ENCODE measurements at places on chromosomes 6 and 20. TPM values are rescaled to one million over a fixed set of nuclear protein-coding genes. Genes with fewer than 3 reads are reported as not detected.
A peak's percentile ranks its signal among the peaks of the same experiment; 100 is the strongest.

DNA sequence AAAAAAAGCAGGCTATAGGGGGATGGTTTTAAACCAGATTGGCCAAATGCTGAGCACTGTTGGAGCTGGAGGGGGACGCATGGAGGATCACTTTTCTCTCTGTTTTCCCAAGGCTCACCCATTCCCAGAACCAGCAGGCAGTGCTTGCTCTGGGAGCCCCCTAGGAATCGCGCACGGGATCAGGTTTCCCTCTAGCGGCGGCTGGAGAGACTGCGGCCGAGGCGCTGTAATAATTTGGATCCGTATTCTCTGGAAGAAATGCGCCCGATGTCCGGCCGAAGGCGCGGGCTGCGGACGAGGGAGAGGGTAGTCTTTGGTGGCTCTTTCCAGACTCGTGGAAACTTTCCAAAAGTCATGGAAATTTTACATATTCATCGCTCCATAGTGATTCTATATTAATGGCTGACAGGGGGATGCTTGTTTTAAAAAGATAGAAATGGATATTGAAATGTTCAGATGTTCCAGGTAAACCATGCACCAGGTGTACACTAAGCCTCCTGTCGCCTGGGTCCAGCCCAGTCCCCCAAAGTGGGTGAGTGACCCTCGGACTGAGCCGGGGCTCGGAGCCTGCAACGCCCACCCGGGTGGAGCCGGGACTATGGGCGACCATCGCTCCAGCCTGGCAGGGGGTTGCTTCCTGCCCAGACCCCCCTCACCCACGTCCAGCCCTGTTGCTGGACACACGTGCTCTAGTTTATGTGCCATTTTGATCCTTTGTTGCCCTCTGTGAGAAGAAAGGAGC lies 78.7 kb upstream of the PHACTR3 start:
- no peak for DNase-seq
- H3K4me3 ChIP-seq, result no peak overlapping the region
- H3K4me1 ChIP-seq, result peaks cover 2% of the 10 kb centered on the region
- H3K27ac ChIP-seq, result no peak overlapping the region
- H3K27me3 ChIP-seq, result peaks cover 34% of the 10 kb centered on the region

DNA sequence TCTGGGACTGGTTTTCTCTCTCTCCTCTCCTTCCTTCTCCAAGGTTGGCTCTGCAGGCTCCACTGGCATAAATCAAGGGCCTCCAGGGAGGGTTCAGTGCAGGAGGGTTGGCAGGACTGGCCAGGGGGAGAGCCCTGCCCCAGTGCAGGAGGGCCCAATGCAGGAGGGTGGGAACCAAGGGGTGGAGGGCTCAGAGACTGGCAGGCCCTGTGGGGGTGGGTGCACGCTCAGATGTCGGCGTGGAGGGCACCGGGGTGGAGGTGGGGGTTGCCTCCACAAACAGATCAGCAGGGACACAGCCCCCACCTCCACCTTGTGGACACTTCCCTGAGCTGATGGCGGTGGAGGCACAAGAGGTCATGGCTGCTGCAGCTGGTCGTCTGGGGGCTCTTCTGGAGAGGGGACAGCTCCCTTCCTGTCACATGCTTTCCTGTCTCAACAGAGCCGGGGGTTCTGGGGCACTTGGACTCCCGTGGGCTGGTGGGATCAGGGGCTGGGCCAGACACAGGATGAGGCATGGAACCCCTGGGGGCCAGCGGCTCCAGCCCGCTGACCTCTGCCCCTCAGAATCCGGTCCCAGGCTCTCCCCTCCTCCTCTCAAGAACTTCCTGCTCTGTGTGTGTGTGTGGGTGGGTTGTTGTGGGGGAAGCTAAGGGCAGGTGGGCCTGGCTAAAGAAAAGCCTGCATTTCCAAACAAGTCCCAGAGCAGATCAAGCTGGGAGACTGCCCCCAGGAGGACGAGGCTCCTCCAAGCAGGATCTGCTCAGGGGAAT lies 2.7 kb upstream of the ABHD16B start:
- H3K27ac ChIP-seq, result no peak overlapping the region
- peaks cover 12% of the 10 kb centered on the region for H3K4me1 ChIP-seq
- no peaks in the 10 kb centered on the region for H3K27me3 ChIP-seq

DNA sequence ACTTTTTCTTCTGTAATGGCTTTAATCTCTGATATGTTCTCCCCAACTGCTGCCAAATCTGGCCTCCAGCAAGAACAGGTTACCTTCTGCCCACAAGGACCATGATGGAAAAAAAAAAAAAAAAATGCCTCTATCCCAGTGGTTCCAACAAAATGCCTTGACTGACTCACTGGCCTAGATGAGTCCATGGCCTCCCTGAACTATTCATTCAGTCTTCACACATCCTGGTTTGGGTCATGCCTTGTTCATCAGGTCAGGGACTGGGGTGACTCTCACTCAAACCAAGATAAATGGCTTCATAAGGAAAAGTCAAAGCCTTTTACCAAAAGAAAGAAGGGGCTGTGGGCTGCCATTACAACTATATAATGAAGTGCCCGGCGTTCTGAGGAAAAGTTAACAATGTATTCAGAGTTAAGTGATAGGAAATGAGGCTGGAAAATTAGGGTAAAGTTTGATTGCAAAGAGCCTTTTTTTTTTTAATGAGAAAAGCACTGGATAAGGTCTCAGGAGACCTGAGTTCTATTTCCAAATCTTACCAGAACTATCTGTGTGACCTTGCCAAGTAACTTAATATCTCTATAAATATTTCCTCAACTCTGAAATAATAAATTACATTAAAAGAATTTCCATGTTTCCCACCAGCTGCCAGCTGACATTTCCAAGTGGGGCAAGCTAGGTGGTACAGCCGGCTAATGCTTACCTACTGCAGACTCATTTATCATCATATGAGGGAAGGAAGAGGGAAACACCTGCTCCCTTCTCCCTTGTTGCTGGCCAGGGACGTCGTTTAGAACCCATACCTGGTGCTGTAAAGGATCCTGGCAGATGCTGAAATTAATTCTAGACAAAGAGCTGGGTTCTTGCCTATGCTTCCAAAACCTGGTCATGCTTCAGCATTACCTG lies 380.0 kb upstream of the MARCKS start:
- no peaks in the 10 kb centered on the region for H3K27me3 ChIP-seq
- no peak overlapping the region for H3K27ac ChIP-seq
- no peaks in the 10 kb centered on the region for H3K4me1 ChIP-seq
- H3K4me3 ChIP-seq, result no peak overlapping the region
- H3K36me3 ChIP-seq, result no peaks in the 10 kb centered on the region

- no peak for DNase-seq
- no peak overlapping the region for H3K27ac ChIP-seq
- no peak overlapping the region for H3K4me3 ChIP-seq
- peaks cover 14% of the 10 kb centered on the region for H3K4me1 ChIP-seq
- H3K27me3 ChIP-seq, result no peaks in the 10 kb centered on the region
Observed at GRCh38 chr6:85684133-85684808, 41.6 kb upstream of the SYNCRIP start.

GRCh38 chr6:118485601-118486550 lies 62.2 kb upstream of the PLN start:
- peaks cover 20% of the 10 kb centered on the region for H3K4me1 ChIP-seq
- no peak overlapping the region for H3K4me3 ChIP-seq
- no peak for DNase-seq
- H3K27ac ChIP-seq, result peak overlapping the region; percentile 14

DNA sequence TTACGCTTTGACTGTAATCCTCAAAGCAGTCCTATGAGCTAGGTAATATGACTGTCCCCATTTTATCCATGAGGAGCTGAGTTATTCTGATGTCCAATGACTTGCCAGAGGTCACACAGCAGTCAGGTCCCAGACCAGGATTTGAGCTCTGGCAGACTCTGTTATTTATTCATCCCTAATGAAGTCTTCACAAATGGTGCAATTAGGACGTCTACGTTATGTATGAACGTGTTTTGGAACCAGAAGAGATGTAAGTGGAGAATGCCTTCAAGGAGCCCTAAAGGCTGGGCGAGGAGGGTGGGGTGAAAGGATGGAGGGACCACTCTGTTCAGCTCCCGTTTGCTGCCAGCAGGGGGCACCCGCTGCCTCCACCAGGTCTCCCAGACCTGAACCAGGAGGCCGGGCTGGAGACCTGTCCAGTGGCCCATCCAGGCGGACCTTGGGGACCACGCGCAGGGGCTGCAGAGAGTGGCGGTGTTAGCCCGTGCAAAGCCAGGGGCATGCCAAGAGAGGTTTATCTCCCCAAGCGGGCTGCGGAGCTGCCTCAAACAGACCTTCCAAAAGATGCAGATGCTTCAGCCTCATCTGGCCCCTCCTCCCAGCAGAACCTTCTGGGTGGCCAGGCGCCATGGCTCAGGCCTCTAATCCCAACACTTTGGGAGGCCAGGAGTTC lies 15.2 kb upstream of the ZNF335 start:
- no peaks in the 10 kb centered on the region for H3K36me3 ChIP-seq
- H3K4me3 ChIP-seq, result no peak overlapping the region
- peak; percentile 61 for DNase-seq
- H3K4me1 ChIP-seq, result peaks cover 6% of the 10 kb centered on the region

- H3K27me3 ChIP-seq, result no peaks in the 10 kb centered on the region
- no peak overlapping the region for H3K4me3 ChIP-seq
- no peak overlapping the region for H3K27ac ChIP-seq
- no peaks in the 10 kb centered on the region for H3K4me1 ChIP-seq
Observed at GRCh38 chr20:11246251-11246775, 572.5 kb upstream of the JAG1 start.

LRRN4 gene
- not detected for total RNA-seq

GRCh38 chr20:62642666-62643520 lies 590 bp downstream of the SLCO4A1 start:
- H3K27me3 ChIP-seq, result peaks cover 7% of the 10 kb centered on the region
- peak; percentile 56 for DNase-seq
- peak overlapping the region; percentile 80 for H3K4me3 ChIP-seq

DNA sequence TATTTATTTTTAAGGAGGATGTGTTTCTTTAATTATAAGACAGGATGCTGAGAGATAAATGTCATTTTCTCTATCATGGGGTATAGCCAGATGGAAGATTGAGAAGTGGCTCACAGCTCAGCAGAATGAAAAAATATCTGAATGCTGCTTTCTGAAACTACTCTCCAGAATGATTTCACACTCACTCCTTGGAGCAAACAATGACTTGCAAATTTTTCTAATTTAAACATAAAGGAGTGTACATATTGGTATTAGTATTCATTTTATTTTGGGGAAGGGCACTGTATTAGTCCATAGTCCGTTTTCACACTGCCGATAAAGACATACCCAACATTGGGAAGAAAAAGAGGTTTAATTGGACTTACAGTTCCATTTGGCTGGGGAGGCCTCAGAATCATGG lies 52.4 kb upstream of the TRIM26 start:
- DNase-seq, result no peak
- no peaks in the 10 kb centered on the region for H3K36me3 ChIP-seq
- no peak overlapping the region for H3K27ac ChIP-seq
- H3K4me1 ChIP-seq, result peaks cover 2% of the 10 kb centered on the region
- peaks cover 5% of the 10 kb centered on the region for H3K27me3 ChIP-seq

DNA sequence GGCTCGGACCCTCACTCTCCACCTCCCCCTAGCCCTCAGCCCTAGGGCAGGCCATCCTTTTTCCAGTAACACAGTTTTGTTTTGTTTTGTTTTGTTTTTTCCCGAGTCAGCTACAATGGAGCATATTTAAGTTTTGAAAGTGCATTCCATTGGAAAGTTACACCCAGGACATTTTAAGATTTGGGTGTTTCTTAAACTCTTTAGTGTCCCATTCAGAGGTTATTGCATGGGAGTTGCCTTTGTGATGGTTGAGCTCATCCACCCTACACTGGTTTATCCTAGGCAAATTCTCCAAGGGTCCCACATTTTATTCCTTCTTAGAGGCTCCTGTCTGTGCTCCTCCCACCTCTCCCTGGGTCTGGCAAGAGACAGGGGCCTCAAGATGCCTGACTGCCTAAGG lies 58.9 kb downstream of the THBS2 start:
- no peak for DNase-seq
- no peaks in the 10 kb centered on the region for H3K4me1 ChIP-seq
- H3K4me3 ChIP-seq, result no peak overlapping the region
- no peaks in the 10 kb centered on the region for H3K27me3 ChIP-seq
- H3K36me3 ChIP-seq, result no peaks in the 10 kb centered on the region

- H3K27me3 ChIP-seq, result peaks cover 1% of the 10 kb centered on the region
- DNase-seq, result no peak
- no peaks in the 10 kb centered on the region for H3K36me3 ChIP-seq
- H3K4me1 ChIP-seq, result no peaks in the 10 kb centered on the region
- H3K4me3 ChIP-seq, result no peak overlapping the region
Observed at GRCh38 chr6:130900913-130901312, 73.7 kb downstream of the SMLR1 start.
